ENCODE measurements at places on chromosomes 5 and 9.
A peak's percentile ranks its signal among the peaks of the same experiment; 100 is the strongest.

DNA sequence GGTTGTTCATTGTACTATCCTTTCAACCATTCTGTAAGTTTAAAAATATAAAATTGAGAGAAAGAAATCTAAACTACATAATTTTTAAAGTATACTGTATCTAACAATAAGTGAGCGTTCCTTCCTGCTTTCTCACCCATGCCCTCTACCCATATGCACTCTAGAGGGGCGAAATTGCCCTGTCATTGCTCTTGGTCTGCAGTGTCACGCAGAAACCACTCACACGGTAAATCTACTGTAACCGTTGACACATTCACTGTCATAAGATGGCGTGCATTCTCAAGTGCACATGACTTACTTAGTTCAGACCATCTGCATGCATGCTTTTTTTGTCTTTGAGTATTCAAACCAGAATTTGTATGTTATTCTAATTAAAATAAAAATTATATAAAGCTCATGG is 55.7 kb upstream of the NIPBL start:
- no peak for DNase-seq

GRCh38 chr5:133934822-133935666 is 33.4 kb downstream of the C5orf15 start:
- DNase-seq: no peak

DNA sequence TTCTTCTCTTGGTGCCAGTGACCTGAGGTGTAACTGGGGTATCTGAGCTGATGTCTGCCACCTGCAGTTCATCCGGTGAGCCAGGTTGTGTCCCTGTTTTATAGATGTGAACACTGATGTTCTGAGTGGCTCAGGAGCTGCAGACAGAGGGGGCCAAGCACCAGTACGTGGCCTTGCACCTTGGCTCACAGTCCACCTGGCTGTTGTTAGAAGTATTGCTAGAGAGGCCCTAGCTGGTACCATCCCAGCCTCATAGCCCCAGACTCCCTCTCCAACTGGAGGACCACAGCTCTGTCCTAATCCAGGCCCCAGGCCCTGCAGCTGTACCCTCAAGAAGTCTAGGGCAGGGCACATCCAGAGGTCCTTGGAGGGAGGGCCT is 16.2 kb downstream of the PHF2 start:
- no peak for DNase-seq

DNA sequence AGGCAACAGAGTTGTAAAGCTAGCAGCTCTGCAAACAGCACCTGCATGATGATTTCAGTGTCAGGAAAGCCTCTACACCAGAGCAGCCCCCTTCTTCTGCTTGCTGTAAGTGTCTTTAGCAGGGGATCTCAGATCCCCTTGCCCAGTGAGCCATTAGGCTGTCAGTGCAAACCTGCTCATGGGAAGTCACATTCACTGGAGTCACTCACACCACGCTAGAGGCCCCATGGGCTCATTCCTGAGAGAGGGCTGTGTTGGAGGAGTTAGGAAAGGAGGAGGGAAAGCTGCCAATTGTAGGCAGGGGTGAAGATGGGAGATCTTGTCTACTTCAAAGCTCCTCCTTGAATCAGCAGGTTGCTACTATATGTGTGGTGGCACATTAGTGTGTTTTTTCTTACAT is 275.2 kb downstream of the SMARCA2 start:
- DNase-seq: no peak

- DNase-seq: no peak
Observed at GRCh38 chr5:88090506-88090905, 178.1 kb downstream of the TMEM161B start.

GRCh38 chr5:94017579-94017978 is 276.2 kb upstream of the POU5F2 start:
- DNase-seq: peak; percentile 29

GRCh38 chr5:168645195-168645594 is 66.0 kb upstream of the PANK3 start:
- no peak for DNase-seq

- no peak for DNase-seq
Observed at GRCh38 chr9:112194969-112195431, 19.9 kb upstream of the SUSD1 start.

DNA sequence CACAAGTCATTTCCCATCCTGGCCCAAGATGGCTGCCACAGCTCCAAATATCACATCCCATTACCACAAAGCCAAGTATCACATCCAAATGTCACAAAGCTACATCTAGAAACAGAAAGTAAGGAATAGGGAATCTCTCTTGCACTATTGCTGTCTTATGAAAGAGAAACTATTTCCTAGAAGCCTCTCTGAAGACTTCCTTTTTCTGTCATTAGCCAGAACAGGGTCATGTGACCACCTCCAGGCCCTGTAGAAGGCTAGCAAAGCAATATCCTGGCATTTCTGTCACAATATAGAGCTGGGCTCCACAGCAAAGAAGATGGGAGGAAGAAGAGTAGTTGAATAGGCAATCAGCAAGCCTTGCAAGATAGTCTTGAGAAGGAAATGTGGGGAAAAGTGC is 99.2 kb downstream of the SH3TC2 start:
- no peak for DNase-seq

- no peak for DNase-seq
Observed at GRCh38 chr9:135082536-135082935, 4.9 kb upstream of the OLFM1 start.

DNA sequence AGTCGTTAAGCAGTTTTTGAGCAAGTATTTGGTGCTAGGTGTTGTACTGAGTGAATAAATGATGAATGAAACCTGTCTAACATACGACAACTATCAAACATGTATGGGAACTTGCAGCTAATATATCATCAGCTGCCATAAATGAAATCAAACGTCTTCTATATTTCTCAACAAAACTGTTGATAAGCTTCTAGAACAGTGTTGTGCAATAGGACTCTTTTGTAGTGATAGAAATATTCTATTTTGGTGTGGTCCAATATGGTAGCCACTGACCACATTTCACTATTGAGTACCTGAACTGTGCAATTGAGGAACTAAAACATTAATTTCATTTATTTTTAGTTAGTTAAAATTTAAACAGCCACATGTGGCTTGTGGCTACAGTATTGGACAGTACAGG is 16.3 kb upstream of the FYB1 start:
- DNase-seq: no peak

DNA sequence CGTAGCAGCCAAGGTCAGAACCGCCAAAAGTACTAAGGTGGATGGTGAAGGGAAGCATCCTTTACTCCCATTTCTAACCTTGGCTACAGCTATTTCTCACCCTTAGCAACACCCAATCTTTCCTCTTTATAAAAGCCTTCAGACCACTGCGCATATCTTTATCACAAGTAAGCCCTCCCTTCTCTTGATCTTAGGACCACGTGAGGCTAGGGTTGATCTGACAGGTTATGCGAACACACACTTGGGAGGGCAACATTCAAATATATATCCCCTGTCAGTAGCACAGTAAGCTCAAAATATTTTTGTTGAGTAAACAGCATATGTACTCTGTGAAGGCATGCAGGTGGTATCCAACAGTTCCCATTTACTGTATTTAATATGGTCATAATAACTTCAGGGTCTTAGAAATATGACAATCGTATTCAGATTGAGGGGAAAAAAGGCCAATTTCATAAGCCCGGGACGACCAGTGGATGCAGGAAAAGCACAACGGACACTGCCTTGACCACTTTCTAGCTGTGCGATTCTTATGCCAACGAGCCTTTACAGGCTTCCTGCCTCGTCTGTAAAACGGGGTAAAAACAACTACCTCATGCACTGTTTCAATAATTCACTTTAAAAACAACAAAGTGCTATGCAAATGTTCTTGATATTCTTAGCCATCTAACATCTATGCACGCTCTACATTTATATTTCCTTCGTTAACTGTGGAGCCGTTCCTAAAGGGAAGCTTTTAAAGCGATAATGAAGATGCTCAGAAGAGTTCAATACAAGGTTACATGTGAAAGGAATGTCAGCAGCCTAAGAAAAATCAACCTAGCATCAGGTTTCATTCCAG is 1.3 kb downstream of the ARSB start:
- peak; percentile 15 for DNase-seq

- DNase-seq: no peak
Observed at GRCh38 chr9:99749641-99750040, 72.0 kb upstream of the NR4A3 start.

DNA sequence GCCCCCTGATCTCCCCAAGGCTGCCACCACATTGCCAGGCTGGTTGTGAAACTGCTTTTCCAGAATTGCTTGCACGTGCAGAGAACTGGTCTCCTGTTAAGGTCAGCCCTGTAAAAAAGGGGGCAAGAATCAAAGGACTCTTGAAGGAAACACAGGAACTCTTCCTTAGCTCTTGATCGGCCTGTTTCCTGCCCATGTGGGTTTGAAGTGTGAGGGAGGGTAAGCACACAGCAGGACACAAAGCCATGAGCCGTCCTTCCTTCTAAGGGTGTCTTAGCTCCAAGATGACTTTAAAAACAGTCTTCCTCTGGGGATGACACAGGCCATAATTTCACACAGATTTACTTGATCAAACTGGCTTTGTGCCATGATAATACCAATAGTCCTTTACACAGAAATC is 36.1 kb downstream of the TEK start:
- no peak for DNase-seq

- DNase-seq: no peak
Observed at GRCh38 chr5:123549256-123549904, 37.4 kb downstream of the CSNK1G3 start.

DNA sequence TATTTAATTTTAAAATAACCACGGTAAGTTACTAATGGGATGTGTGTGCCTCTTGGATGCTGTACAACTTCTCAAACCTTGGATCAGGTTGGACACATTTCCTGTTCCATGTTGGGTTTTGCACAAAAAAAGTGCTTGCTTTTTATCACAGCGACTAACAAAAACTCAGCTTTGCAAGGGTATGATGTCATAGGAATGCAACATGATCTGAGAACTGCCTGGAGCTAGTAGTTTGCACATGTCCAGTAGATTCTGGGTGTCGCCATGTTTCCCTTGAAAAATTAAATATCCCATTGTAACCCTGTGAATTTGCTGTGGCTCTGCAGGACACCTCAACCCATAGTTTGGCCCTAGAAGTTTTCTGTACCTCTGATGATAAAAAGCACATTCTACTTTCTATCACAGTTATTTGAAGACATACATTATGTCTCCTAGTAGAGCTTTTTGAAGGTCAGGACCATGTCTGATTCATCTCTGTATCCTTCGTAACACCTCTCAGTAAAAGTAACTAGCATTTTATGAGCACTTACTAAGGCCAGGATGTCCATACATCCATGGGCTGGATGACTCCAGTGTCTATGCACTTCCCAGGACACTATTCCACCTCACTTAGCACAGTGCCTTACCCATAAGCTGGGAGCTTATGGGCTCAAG is 11.5 kb upstream of the FRMPD1 start:
- peak; percentile 48 for DNase-seq

DNA sequence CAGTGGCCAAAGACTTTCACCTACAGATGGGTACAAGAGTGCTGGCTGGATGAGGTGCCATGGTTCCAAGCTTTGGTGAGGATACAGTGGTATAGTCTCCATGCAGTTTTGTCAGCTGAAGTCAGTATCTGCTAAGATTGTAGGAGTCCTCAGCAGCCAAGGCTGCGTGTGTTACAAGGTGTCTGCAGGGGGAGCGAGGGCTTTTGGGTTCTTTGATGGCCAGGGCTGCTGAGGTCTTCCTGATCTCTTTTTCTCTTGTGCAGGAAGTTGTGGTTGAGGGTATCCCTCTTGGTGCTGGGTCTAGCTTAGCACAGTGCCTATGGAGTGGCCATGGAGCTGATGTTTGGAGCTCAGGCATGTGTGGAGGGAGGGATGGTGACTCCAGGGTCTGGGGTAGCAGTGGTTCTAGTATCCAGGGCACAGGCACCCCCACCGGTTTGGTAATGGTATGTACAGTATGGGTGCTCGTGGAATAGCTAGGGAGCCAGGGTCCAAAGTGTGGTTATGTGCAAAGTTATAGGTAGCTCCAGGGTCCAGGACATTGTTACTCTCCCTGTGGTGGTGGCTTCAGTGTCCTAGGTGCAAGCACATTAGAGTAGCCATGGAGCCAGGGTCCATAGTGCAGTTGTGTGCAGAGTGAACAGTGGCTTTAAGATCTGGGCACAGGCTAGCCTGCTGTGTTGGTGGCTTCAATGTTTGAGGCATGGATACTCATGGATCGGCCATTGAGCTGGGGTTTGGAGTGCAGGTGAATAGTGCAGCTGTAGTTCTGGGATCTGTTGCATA is 36.7 kb downstream of the CNTLN start:
- no peak for DNase-seq

GRCh38 chr5:141490271-141490670 is 1.4 kb downstream of the PCDHGC5 start:
- no peak for DNase-seq

GRCh38 chr5:1445313-1445688 is at the start of gene SLC6A3:
SLC6A3 (minus strand) TSS chr5:1445440; CDS start chr5:1443197, 2,243 bp downstream.
- peak; percentile 5 for DNase-seq
